Central memory CD8-positive, alpha-beta T cell (primary cell): ENCODE measurements at places on chromosomes 16 and 17.

DNA sequence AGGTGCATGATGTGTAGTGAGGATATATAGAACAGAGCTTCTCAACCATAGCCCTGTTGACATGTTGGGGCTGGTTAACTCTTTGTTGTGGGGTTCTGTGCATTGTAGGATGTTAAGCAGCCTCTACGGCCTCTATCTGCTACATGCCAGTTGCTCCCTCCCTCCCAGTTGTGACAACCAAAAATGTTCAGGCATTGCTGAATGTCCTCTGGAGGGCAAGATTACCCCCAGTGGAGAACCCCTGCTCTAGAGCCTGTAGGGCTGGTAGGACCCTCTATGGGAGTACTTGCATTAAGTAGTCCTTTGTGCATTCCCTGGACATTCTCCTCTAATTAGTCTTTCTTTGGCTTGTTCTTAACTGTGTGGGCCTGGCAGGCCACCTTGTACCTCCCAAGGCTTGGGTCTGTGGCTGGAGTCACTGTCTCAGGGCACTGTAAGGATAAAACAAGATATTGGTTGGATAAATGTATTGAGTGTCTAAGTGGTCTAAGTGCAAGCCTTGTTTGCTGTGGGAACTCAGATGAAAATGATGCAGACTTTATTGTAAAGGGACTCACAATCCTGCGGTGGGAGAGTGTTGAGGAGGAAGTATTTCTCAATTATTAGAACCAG, 19.8 kb upstream of the MYO1D start:
- no peak for DNase-seq

DNA sequence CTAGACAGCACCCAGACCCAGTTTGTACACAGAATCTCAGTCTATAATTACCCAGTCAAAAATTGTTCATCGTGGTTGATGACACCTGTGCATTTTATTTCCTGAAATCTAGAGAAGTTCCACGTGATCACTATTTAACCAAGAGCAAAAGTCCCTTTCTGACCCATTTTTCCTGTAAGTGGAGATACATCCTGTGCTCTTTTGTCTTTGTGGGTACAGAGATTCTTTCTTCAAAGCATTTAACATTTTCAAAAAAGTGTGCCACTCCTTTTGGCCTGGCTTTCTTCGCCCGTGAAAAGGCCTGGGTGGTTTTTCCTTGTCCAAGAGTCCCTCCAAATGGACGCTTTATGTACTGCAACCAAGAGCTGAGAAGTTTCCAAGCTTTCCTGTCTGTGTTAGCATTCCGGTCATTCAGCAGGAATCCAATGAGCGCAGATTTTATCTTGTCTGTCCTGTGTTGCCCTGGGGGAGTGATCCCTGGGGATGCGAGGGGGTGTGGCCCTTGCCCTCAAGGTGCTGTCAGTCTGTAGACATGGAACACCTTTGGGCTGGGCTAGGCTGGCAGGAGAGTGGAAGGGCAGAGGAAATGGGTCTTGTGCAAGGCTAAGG, 161.1 kb upstream of the CACNG5 start:
- no peak for DNase-seq

- DNase-seq: peak; percentile 80
These were observed 59.6 kb downstream of the WSB1 start for GRCh38 chr17:27353461-27354050.

- no peak for DNase-seq
These were observed 6.0 kb downstream of the STAC2 start for GRCh38 chr17:39219647-39220154.

- no peak for DNase-seq
These were observed 1.4 kb downstream of the PRSS8 start for GRCh38 chr16:31134091-31134571.

DNA sequence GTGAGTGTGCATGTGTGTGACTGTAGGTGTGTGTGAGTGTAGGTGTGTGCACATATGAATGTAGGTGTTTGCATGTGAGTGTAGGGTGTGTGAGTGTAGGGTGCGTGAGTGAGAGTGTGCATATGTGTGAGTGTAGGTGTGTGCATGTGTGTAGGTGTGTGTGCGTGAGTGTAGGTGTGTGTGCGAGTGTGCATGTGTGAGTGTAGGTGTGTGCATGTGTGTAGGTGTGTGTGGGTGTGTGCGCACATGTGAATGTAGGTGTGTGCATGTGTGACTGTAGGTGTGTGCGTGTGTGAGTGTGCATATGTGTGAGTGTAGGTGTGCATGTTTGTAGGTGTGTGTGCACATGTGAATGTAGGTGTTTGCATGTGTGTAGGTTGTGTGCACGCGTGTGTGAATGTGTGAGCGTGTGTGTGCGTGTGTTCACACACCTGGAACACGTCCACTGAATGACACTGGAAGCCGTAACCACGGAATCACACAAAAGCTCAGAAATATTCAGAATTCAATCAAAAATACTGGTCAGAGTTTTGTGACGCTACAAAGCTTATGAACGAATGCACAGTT, 30.6 kb downstream of the MRM3 start:
- no peak for DNase-seq

DNA sequence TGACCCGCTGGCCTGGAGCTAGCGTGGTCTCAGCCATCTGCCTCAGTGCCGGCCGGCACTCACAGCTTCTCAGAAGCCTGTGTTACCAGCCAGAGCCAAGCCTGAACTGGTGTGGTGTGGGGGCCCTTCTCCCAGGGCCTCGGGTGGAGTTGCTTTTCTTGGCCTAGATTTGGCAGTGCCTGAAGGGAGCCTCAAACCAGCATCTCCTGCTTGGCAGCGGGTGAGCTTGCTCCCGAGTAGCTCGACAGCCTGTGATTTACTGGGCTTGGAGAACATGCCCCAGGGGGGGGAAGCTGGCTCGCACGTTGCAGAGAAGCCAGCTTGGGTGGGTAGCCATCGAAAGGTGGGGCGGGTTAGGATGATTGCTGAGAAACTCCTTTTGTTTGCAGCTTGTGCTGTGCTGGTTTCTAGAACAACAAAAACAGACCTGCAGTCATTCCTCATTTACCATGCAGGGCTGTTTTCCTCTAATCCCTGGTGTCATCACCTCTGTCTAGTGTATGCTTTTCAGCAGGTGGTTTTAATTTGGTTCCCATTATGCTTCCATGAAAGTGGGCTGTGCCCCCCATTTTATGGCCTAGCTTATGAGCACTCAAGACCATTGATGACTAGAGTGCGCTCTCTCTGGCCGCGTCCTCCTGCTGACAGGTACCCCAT, 42.2 kb downstream of the TBCD start:
- DNase-seq: no peak

DNA sequence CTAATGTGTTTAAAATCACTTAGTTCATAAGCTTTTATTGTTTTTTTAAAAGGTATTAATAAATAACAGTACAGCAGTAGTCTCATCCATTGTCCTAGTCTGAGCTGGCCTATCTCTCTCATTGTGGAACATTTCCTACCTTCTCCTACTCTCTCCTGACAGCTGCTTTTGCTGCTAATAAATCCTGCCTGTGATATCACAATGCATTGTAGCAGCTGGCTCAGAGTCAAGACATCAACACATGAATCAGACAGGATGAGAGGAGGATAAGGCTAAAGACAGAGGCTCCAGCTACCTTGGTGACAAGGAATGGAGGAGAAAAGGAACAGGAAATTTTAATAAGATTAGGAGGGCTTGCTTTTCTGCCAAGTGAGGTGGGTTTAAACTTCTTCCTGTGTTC, 626.1 kb downstream of the HS3ST4 start:
- no peak for DNase-seq

DNA sequence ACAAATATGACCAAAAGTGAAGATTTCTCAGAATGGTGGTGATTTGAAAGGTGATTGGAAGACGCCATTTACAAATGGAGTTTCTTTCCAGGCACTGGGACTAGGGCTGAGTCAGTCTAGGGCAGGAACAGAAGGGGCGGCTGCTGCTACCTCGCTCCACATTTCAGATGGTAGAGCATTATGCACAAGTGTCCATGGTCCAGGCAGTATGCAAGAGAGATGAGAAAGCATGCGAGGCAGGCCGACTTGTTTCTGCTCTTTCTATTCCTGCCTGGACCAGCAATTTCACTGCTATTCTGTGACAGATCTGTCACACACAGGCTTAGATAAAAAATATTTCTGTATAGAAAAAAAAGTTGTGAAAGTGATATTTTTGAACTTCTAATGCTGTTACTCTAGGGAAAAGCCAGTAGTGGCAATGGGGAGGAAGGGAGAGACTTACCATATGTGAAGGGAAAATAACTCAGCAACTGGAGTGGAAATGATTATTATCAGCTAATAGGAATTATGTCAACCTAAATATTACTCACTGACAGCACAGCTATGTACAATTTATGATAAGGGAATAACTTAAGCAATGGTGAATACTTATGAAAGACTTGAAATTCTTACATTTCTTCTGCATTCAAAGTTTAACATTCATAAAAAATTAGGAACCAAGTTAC, 134.7 kb upstream of the NETO2 start:
- DNase-seq: no peak

DNA sequence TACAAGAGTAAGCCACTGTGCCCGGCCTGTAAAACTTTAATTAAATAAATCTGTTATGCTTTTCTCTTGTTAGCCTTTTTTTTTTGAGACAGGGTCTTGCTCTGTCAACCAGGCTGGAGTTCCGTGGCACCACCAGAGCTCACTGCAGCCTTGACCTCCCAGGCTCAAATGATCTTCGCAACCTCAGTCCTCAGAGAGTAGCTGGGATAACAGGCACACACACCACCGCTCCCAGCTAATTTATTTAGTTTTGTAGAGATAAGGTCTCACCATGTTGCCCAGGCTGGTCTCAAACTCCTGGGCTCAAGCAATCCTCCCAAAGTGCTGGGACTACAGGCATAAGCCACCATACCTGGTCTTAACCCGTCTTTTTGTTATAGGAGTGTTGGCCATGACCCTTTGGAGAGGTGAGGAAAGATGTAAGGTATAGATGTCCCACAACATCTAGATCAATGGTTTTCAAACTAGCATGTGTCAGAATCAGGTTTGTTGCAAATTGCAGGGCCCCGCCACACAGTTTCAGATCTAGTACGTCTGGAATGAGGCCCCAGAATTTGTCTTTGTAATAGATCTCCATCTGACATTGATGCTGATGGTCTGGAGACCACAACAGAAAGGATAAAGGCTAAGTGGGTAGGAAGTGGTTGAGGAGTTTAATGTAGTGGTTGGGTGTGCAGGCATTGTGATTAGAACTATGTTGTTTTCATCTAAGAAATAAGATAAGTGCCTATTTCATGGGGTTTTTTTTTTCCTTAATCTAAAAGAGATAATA, 4.3 kb upstream of the GGA2 start:
- peak; percentile 49 for DNase-seq

DNA sequence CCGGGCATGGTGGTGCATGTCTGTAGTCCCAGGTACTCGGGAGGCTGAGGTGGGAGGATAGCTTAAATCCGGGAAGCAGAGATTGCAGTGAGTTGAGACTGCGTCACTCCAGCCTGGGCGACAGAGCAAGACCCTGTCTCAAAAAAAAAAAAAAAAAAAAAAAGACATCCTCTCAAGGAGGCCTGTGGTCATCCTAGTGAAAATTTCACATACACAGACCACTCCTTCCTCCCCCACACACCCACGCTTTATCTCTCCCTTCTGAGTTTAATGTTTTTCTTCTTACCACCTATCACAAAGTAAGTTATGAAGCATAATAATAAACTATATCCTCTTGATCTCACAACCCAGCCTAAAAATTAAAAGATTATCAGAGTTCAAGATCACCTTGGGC, 1.3 kb upstream of the NOL11 start:
- DNase-seq: no peak

GRCh38 chr17:1703063-1703462, 7.1 kb downstream of the TLCD2 start:
- DNase-seq: no peak

DNA sequence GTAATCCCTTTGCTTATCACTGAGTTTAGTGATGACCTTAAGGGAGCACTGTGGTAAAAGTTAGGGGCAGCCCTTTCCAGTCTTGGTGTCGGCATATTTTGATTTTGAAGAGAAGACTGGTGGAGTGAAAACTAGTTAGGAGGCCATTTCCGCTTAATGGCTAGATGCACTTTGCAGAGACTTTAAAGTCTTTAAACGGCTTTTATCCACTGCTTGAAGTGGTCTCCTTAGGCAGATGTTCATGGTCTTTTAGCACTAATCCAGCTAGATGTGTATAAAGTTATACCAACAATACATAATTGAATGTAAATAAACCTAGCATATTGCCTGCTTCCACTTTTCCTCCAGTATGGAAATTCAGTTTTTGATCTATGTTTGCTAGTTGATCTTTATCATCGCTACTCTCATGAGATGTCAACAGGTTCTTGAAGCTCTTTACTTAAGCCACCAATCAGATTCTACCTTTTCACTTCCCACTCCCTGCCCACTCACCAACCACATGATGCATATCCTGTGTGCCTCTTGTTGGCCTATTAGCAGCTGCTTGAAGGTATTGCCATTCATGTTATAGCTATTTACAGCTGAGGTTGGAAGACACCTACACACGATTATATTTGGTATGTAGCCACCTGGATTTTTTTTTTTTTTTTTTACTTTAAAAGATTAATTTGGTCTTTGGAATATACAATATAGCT, 132.0 kb downstream of the NLK start:
- no peak for DNase-seq

- DNase-seq: peak; percentile 3
These were observed 82.3 kb upstream of the DOC2B start for GRCh38 chr17:263773-264172.

DNA sequence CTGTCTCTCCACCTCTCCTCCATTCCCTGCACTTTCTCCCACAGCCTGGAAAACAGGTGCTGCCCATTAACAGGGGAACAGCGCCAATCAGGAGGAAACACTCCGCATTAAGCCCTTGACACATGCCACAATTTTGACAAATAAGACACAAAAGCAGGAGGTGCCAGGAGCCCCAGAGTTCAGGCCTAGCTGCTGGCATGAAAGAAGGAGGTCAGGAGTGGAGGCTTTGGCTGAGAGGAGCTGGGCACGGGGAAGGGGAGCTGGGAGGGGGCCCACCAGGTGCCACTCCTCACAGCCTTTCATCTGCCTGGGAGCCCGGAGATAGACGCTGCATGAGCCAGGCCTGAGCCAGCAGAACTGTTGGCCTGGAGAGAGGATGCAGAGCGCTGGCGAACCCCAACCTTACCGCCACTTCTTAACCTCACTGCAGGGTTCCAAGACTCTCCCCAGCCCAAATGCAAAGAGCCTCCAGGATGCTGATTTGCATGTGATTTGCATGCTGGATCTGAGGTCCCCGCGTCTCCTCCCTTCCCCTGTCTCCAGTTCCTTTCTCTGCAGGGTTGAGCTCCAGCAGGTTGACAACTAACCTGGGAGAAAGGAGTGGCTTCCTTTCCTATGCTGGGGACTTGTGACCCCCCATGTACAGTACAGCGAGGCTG, 139.8 kb upstream of the SDK2 start:
- DNase-seq: no peak

GRCh38 chr17:81329927-81330883, 35.1 kb upstream of the SLC38A10 start:
- DNase-seq: no peak

GRCh38 chr17:6666077-6666521, 14.5 kb downstream of the C17orf100 start:
- no peak for DNase-seq
